ENCODE measurements at places on chromosomes 6 and 20.

GRCh38 chr6:34705241-34705640 is 8.7 kb upstream of the ILRUN start:
- no peak for DNase-seq

DNA sequence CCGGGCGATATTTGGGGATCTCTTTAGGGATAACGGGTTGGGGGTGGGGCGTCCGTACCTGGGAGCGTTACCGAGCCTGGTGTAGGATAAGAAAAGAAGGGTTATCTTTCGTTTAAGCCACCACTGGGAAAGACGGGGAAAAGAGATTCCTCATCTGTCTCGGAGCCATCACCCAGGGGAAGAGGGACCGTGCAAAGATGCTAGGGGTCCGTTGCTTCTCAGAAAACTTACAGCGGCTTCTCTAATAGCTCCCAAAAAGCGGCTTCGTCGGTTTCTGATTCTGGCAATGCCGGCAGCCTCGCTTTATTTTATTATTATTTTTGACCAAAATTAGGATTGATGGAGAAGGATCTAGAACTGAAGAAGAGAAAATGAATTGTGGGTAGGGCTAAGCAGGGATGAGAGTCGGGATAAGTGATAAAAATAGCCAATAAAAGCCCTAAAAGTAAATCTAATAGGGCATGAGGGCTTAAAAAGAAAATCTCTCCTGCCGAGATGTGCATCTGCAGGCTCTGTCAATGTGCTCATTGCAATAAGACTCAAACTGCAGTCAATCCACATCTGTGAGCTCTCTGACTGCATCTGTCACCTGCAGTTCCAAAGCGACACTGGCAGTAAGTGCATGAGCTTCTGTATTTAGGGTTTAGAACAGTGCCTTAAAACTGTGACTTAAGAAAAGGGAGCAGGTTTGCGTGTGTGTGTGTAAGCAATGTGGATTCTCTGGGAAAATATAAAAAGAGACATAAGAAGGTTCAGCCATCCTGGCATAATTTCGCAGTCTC is 801 bp downstream of the TBPL1 start:
- no peak for DNase-seq

DNA sequence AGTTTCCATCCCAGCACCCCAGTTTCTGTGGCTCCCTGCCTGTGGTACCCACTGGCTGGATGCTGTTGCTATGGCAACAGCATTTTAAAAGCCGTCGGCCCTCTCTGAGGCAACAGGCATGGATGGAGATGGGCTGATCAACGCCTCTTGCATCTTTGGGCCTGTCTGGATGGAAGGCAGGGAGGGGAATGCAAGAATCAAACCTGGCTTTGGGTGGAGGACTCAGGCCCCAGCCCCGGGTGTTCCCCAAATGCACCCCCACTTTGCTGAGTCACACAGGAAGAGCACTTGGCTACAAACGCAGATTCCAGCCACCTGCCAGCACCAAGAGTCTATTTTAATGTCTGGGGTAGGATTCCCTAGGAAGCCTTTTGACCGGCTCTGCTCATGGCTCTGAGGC is 45.7 kb upstream of the TGM2 start:
- DNase-seq = no peak

DNA sequence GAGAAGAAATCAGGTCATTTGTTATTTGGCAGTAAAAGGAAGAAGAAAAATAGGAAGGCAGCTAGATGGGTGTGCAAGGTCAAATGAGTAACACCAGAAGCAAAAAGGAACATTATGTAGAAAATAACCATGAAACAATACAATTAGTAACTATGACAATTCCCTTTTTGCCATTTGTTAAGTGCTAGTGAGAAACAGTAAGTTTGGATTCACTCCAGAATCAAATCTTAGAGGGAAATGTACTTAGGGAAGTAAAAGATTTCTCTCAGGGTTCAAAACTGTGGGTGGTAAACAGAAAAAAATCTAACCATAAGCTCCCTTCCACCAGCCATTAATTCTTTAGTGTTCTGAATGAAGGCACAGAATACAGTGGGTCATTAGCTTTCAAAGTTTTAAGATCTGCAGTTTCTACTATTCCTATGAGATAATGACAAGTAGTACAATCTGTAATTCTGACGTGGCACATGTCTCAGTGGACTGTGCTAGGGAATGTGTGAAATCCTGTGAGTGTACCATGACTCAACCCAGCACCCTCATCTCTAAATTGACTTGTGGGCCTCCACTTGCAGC is 17.1 kb downstream of the REPS1 start:
- DNase-seq = peak; percentile 54

DNA sequence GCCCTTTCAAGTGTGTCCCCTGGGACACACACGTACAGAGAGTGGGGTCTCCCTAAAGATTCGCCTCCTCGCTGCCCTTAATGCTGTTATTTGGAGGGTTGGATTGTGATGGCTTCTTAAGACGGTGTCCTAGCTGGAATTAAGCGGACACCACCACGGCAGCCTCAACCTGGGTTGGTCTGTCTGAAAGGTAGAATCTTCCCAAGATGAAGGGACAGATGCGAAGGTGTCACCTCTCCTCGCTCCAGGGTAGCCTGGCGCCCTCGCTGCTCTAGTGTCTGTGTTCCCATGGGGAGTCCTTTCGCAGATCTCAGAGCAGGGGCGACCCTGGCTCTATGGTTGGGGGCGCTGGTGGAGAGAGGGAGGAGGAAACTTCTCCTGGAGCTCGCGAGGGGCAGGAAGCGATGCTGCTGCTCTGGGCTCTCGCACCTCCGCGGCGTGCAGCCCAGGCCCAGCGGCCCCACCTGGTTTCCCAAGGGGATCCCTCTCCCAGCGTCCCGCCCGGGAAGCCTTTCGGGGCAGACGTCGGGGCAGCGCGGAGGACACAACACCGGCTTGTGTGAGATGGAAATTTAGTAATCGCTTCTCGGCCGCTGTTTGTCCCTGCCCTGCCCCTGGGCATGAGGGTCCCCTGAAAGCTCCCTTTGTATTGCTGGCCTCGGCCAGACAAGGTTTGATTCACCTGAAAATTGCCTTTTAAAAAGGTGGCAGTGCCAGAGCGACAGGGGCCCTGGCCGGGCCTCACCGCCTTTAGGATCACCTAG is 1.7 kb downstream of the RSPO3 start:
- DNase-seq = no peak

- DNase-seq = no peak
These were observed 89.8 kb downstream of the ATRN start for GRCh38 chr20:3560578-3560977.

DNA sequence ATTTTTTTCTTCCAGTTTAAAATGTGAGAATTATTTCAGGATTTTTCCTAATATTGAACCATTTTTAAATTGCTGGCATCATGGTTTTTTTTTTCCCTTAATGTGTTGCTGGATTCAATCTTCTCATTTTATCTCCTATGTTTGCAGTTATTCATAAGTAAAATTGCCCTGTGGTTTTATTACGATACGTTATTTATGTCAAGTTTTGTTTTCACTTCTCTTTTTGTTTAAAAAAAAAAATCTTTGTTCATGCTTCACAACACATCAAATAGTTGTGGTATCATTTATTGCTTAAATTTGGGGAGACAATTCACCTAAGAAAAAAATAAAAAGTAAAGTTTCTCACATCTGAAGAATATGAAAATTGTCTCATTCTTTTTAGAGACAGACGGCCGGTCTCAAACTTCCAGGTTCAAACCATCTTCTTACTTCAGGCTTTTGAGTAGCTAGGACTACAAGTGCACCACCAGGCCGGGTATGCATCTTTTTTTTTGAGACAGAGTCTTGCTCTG is 239.3 kb upstream of the ID4 start:
- DNase-seq = no peak

DNA sequence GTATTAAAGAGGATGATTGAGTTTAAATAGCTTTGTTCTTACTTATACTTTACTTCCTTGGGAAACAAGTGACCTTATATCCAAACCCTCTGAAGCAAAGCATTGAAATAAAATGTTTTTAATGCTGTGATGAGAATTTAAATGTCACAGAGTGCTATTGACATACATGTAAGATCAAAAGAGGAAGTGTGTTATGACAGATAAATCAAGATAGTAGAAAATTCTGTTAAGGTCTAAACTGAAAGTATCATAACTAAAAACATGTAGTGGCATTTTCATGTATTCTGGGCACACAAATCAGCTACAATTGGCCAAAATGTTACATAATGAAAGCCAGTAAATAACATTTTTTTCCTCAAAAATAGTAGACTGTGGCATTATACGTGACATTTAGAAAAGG is 318.0 kb downstream of the GRIK2 start:
- no peak for DNase-seq

GRCh38 chr20:17940224-17940971 is 28.2 kb downstream of the SNX5 start:
- no peak for DNase-seq

GRCh38 chr6:129476810-129477209 is 233.2 kb downstream of the ARHGAP18 start:
- DNase-seq = no peak

GRCh38 chr20:19483309-19483708 is 270.9 kb downstream of the SLC24A3 start:
- DNase-seq = no peak

DNA sequence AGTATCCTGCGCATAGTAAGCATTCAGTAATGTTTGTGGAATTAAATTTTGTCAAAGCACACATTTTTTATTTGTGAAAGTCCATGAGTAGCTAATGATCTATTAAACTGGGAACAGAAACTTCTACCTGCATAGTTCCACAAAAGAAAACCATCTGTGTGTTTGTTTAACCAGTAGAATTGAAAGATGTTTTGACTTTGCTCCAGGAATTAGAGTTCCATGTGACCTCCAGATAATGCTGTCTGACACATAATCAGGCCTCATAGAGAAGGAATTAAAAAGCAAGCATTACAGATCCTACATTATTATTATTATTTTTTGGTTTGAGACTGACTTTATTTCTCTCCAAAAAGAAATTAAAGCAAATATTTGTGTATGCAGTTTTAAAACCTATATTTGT is 126.5 kb downstream of the PACRG start:
- DNase-seq = no peak

DNA sequence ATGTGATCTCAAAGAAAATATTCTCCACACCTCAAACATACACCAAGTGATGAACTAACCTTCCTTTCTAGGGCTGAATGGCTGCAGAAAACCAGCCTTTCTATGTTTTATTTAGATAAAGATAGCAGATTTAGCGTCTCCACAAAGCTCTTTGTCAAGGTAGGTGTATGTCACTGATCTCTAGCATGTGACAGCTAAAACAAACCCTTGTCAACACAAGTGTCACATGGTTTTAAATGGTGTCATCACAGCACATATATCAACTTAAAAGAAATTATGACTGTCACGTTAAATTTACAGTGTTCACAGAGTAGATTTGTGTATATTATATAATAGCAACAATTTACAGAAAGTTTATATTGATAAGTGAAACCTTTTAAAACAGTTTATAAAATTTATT is 58.3 kb downstream of the TENT5A start:
- DNase-seq = no peak

GRCh38 chr20:3753098-3753497 is 14.5 kb downstream of the ADISSP start:
- peak; percentile 7 for DNase-seq

- DNase-seq = no peak
These were observed 218.4 kb downstream of the LMBRD1 start for GRCh38 chr6:69578361-69578890.

- no peak for DNase-seq
These were observed 66.4 kb downstream of the STX11 start for GRCh38 chr6:144216668-144217218.

DNA sequence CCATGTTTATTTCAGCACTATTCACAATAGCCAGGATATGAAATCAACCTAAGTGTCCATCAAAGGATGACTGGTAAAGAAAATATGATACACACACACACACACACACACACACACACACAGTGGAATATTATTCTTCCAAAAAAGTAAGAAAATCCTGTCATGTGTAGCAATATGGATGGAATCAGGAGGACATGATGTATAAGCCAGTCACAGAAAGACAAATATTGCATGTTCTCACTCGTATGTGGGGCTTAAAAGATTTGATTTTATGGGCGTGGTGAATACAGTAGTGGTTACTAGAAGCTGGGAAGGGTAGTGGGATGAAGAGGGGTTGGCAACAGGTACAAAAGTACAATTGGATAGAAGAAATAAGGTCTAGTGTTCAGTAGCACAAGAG is 207.0 kb upstream of the PRDM1 start:
- no peak for DNase-seq

DNA sequence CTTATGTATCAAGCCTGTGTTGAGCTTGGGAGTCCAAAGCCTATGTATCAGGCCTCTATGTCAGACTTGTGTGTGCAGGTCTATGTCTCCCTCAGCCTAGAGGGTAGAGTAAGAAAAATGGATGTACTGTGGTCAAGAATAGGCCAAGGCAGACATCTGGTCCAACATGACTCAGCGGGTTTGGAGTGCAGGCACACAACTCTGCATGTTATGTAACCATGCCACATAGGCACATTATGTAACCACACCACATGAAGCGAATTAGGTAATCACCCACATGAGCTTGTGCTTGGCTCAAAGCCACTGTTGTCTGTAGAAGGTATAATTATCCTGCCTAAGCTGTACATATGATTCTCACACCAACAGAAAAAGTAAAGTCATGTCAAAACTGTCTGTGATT is 1190.5 kb upstream of the EYS start:
- DNase-seq = no peak

- DNase-seq = no peak
These were observed 21.3 kb downstream of the PRKN start for GRCh38 chr6:162706232-162706631.

DNA sequence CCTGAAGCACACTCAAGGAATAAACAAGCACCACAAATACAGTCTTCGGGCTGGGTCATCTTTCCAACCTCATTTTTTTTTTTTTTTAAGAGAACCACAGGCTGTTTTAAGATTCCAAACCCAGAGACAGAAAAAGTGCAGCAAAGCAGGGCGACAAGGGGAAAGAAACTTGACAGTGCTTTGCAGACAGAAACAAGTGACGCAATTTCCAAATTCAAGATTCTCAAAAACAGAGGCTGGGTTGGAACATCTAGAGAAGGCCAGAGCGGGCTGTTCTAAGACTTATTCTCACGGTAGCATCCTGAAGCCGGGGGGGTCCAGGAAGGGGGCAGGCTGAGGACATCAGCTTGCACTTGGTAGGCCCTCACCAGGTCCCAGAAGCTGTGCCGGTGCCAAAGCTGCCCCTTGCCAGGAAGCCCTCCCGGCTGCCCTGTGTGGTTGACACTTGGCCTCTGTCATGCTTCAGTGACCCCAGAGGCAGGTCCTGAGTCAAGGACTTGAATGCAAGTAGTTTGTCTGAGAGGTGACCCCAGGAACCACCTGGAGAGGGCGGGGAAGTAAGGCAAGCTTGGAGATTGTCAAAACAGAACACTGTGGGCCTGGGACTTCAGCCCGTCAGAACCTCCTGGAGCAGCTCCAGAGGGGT is 50.5 kb downstream of the BMP7 start:
- no peak for DNase-seq

DNA sequence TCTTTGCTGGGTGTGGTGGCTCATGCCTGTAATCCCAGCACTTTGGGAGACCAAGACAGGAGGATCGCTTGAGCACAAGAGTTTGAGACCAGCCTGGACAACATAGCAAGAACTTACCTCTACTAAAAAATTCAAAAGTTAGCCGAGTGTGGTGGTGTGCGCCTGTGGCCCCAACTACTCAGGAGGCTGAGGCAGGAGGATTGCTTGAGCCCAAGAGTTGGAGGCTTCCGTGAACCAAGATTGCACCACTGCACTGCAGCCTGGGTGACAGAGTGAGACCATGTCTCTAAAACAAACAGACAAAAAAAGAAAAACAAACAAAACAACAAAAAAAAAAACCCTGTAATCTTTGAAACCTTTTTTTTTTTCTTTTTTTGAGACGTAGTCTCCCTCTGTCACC is 67.5 kb downstream of the CAP2 start:
- DNase-seq = no peak

- DNase-seq = peak; percentile 41
These were observed 706 bp downstream of the ZNF184 start for GRCh38 chr6:27472182-27472616.

GRCh38 chr6:31125162-31125561 is 4.9 kb upstream of the CDSN start:
- DNase-seq = no peak
